ENCODE measurements at places on chromosomes 2 and 18.

- no peak for DNase-seq
Observed at GRCh38 chr2:23452853-23453420, 68.0 kb downstream of the KLHL29 start.

GRCh38 chr2:68237404-68237803 lies 14.9 kb downstream of the PPP3R1 start:
- no peak for DNase-seq

DNA sequence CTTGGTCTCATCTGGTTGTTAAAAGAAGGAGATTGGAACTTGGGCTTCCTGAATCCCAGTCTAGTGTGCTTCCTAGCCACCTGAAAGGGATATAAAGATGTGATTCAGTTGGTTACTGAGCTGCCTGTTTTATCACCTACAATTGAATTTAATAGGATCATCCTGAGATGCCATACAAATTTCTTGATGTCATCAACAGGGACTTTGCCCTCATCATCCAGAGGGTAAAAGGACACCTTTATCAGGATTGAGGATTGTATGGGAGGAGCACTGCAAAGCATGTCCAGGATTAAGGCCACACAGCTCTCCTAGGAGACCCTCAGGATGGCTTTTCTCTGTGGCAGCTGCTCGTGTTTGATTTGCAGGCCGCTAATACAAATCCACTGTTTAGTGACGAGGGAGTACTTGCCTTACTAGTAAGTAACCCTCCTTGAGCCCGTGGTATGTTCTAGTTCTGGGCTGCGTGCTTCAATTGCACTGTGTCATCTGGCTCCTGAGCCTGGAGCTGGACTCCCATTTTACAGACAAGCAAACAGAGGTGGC lies 28.6 kb downstream of the SH3RF3 start:
- no peak for DNase-seq

DNA sequence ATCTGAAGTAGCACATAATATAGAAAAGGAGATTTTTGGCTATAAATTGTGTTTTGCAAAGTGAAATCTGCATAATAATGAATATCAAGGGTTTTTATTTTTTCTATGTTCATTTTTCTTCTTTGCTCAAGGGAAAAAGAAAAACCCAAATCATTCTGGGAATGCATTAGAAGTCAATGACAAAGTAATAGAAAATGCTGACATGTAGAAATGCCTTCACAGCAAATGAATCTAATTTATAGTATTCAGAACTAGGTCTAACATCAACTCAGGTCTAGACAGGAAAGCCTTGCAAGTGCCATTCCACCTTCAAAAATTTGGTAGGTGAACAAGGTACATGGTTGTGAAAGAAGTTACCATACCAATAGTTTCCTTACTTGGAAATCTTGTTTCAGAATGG lies 831.5 kb upstream of the CELF4 start:
- no peak for DNase-seq

DNA sequence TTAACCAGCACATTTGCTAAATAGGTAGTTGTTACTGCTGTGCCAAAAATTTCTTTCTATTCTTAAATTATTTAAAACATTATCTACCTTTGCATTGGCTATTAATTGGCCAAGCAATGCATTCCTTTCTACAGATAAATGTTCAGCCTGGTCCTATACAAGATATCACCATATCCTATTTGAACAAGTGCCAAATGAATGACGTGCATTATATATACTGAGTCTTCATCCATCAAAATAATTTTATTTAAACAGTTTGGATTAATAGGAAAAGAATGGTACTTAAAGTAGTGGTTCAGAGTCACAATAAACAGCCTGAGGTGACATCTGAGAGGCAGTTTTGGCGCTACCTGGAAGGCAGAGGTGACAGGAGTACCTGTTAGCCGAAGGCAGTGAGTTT lies 230.1 kb upstream of the EPAS1 start:
- no peak for DNase-seq

GRCh38 chr2:5751873-5752482 lies 59.8 kb downstream of the SOX11 start:
- no peak for DNase-seq

All from left colon (tissue), 2 donors.